ENCODE measurements at places on chromosomes 5 and 9.

DNA sequence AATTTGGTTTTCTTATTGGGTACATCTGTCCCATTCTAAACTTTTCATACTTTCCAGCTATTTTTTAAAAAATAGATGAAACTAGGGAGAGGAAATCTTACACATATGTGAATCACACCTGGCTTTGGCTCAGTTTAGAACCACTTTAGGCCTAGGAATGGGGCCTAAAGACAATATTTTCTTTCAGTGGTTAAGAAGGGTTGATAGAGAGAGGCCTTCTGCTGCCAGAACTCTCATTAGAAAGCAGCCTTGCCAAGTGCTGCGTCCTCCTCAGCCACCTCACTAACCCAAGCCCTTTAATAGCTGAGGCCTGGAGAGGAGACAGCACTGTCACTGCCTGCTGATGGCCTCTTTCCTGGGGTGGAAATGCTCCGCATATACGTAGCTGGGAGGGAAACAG is 167.5 kb downstream of the SAXO1 start:
- DNase-seq, result no peak

GRCh38 chr9:96067600-96067999 is 192.1 kb downstream of the ERCC6L2 start:
- no peak for DNase-seq

DNA sequence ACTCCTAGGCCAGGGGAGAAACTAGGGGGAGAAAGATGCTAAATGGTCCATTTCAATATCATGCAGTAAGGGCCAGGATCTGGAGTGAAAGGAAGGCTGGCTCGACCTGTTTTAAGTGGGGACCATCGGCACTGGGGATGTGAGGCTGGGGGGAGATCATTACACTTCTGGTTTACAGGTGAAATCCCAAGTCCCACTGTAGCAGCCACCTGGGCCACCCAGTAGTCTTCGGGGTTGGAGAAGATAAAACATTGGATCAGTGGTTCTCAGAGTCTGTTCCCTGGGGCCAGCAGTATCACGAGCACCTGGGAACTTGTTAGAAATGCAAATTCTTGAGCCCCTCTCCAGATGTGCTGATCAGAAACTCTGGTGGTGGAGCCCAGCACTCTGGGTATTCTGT is 111.3 kb upstream of the ALDH1B1 start:
- no peak for DNase-seq

GRCh38 chr9:96219026-96219899 is 82.7 kb downstream of the HSD17B3 start:
- peak; percentile 20 for DNase-seq

GRCh38 chr5:111699976-111700375 is 57.0 kb downstream of the NREP start:
- no peak for DNase-seq

GRCh38 chr9:121786998-121787422 is 135.6 kb downstream of the DAB2IP start:
- DNase-seq, result no peak

DNA sequence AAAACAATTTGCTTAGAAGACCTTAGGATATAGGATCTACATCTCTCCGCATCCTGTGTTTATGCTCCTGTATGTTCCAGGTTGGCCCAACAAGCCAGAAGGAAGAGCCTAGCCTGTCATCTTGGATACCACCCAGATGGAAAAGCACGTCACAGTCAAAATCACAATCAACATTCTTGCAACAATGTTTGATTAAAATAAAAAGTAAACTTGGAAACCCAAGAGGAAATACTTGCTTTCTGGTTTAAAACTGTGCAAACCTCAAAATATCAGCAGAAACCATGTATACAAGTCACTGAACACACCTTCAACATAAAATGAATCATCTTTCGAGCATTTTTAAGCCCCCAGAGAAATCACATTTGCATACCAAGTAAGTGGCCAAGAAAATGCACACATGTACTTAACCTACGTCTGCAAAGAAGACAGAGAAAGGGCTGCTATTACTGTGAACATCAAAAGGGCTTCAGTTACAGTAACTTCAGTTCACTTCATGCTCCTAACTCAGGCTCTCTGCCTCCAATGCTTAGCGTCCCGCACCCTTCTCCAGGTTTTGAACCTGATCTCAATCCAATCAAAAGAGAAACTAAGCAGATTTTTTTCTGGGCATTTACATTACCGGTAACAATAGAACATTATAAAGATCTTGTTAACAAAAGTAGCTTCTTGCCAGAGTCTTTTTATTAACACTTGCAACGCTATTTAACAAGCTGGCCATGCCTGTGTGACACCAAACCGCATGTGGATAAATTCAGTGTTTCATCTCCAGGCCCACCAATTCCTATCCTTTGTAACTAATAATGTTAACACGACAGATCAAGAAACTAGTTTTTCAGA is 1.3 kb downstream of the ENC1 start:
- no peak for DNase-seq

- DNase-seq, result no peak
Observed at GRCh38 chr5:72070529-72070928, 36.7 kb upstream of the MAP1B start.

GRCh38 chr5:157415838-157416237 is 44.2 kb upstream of the NIPAL4 start:
- DNase-seq, result no peak

DNA sequence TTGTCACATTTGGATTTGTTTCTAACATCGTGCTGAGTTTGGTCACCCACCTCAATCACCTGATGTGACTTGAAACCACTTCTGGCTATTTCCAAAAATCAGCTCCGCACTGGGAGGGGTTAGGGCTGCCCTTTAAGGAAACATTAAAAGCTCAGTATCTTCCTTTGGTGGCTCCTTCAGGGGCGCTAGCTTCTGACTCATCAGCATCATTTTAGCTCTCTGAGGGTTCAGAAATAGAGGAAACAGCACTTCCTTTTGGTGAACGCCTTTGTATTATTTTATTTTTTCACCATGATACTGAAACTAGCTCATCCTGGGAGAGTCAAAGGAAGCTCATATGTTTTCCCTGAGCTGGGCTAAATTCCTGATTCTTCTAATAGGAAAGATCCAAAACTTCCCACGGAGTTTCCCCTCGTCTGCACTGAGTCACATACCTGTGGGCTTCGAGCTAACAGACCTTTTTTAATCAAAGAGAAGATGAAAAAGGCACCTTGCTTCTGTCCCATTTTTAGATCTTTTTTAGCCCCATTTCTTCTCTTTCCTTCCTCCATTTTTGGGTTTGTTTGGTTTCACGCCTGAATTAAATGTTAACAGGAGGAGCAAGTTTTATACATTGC is 48.2 kb downstream of the ROPN1L start:
- DNase-seq, result peak; percentile 26

GRCh38 chr9:105114318-105114717 is 130.1 kb upstream of the SLC44A1 start:
- DNase-seq, result no peak

DNA sequence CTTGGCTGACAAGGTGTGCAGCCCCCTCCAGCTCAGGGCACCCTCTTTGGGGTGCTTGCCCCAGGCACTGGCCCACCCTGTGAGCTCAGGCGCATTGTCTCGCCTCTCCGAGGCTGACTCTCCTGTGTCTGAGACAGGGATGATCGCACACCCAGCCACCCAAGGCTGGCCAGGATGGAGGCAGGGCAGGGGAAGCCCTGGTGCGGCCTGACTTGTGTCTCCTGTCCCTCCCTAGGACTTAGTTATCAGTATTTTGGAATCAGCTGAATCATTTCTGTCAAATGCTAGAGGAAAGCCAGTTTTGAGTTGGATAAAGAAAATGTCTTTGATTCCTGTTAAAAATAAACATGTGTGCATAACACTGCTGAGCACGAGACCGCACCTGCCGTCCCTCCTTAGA is 2.5 kb upstream of the DBH start:
- DNase-seq, result no peak

GRCh38 chr5:163005949-163006348 is 431.4 kb upstream of the CCNG1 start:
- no peak for DNase-seq

- no peak for DNase-seq
Observed at GRCh38 chr5:173016598-173017046, 33.1 kb downstream of the ATP6V0E1 start.

DNA sequence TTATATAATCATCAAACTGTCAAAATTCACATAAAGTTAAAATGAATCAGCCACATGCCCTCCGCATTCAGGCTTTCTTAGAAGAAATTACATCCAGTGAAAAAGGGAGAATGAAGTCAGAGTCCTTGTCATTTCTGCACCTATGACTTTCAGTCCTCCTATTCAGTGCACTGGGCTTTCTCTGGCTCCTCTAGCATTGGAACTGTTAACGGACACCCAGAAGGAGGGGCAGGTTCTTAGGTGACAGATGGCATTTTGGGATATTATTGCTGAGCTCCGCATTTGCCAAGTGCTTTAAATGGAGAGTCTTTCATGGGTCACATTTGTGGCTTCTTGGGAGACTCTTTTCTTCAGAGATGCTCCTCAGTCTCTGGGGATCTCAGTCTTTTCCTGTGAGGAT is 40.0 kb downstream of the ADAMTS19 start:
- no peak for DNase-seq

GRCh38 chr9:33473643-33474352 is at the start of gene NOL6:
Gene NOL6 (minus strand): TSS chr9:33473924. CDS start chr9:33473842, 82 bp downstream.
- peak; percentile 97 for DNase-seq

- DNase-seq, result no peak
Observed at GRCh38 chr5:39187831-39188731, 31.3 kb downstream of the FYB1 start.

GRCh38 chr5:139611703-139612584 is 36.2 kb upstream of the CXXC5 start:
- DNase-seq, result no peak

DNA sequence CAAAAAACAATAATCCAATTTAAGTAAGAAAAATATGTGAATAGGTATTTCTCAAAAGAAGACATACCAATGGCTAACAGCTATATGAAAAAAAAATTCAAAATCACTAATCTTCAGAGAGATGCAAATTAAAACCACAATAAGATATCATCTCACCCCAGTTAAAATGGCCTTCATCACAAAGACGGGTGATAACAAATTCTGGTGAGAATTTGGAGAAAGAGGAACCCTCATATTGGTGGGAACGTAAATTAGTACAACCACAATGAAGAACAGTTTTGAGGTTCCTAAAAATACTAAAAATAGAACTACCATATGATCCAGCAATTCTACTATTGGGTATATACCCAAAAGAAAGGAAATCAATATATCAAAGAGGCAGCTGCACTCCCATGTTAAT is 94.3 kb downstream of the TMEM167A start:
- no peak for DNase-seq

DNA sequence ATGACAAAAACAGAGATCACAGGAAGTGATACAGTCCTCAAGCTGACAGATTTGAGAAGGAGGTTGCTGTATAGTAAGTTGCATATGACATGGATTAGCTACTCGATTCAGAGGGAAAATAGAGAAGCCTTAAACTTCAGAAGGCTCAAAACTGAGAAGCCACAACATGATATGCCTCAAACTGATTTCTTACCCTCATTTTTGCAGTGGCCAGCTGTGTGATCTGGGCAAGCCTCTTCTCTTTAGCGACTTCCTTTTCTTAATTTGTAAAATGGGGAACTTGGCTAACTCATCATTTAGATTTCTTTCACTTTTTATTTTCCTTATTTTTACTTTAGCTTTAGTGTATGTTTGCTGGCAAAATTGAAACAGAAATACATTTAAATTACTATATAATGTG is 421.1 kb downstream of the KIF4B start:
- DNase-seq, result no peak

- no peak for DNase-seq
Observed at GRCh38 chr9:84940294-84940693, 270.8 kb downstream of the NTRK2 start.

DNA sequence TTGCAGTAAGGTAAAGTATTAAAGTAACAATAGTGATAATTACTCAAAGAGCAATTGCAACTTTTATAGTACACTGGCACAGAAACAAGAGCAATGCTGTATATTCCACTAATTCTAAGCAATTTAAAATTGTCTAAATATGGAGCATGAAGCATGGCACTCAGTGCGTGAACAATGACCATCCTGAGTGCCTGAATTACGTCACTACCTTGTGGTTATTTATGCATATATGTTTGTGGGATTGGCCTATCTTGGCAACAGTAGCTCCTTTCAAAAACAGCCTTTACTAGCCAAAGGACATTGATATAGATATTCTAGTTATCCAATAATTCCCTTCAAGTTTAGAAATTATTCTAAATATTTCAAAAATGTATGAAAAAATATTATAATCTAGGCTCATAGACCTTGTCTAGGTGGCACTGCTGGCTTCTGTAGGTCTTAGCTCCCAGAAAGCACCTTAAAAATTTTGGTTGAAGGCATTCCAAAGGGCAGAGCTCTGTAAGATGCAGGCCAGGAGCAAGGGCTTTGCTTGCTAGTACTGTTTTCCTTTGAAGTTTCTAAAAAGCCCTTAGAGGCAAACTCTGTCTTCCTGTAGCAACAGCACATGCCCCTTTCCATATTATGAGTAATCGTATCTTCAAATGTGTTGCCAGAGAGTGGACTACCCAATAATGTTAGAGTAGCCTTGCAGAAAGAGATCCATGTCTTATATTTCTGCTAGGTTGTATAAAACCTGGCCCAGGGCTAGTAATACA is 719.3 kb downstream of the NR2F1-AS1 start:
- no peak for DNase-seq

GRCh38 chr9:108345826-108346225 is 510.0 kb downstream of the ACTL7B start:
- DNase-seq, result no peak

- DNase-seq, result no peak
Observed at GRCh38 chr5:79201206-79201605, 34.7 kb upstream of the JMY start.

GRCh38 chr5:94916619-94917018 is 298.1 kb downstream of the SLF1 start:
- DNase-seq, result no peak

- DNase-seq, result no peak
Observed at GRCh38 chr5:141517312-141517711, 28.4 kb downstream of the PCDHGC5 start.

GRCh38 chr5:42905827-42906226 is 94.1 kb upstream of the SELENOP start:
- no peak for DNase-seq

DNA sequence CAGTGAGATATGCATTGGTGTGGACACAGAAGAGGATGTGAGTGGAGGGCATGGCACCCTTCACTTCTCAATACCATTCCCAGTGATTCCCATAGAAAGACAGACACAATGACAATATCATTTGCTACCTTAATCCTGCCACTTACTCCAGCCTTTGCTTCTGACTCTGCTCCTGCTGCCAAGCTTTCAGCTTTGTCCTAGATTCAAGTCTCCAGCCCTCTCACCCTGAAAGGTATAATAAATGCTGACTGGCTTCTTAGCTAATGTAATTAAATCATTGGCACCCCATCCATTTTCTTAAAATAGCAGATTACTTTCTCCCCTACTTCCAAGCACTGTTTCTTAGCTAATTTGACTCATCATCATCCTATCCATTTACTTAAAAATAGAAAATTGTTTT is 41.1 kb upstream of the CDC42SE2 start:
- no peak for DNase-seq

Data from CD4-positive, alpha-beta T cell treated with Interferon gamma for 1 hour (primary cell).